ENCODE measurements at places on chromosomes 4 and X.

DNA sequence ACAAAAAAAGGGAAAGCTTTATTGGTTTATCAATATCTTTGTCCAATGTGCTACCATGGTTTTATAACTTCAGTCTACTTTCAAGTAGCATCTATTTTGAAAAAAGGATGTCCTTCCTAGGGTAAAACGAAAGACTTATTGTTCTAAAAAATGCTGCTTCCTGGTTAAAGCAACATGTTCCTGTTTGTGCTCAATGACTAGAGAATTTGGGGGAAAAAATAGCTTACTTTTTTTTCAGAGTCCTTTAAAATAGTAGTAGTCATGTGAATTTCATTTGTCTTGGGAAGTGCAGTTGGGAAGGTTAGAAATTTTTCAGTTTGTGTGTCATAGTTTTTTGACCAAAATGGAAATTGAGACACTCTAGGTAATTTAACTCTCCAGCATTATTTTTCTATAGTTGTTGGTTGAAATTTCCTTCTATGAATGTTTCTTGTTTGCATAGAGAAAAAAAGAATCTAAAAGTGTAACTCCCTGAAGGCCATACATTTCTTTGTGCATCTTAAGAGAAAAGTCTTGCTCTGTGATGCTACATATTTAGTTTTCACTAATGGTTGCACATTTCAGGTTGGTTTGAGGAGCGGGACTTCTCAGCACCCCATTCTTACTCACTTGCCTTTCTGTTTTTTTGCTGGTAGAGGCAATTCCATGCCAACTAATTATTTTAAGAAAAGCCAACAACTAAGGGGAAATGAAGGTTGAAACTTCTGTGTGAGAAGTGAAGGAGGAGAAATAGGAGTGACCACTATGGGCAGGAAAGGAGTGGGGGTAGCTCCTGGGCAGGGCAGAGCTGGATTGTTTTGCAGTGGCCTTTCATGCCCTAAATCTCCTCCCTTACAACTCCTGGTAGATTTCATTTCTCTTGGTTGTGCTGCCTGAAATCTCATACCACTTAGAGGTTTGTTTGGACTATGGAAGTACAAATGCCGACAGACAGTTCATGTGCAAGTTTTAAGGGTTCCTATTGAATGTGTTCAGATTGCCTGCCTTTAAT lies 76.4 kb downstream of the RAPGEF2 start:
- H3K27ac ChIP-seq: peak overlapping the region; percentile 38
- DNase-seq: peak; percentile 43
- H3K36me3 ChIP-seq: no peaks in the 10 kb centered on the region
- peaks cover 12% of the 10 kb centered on the region for H3K4me1 ChIP-seq
- H3K4me3 ChIP-seq: peak overlapping the region; percentile 38
- no peaks in the 10 kb centered on the region for H3K27me3 ChIP-seq

DNA sequence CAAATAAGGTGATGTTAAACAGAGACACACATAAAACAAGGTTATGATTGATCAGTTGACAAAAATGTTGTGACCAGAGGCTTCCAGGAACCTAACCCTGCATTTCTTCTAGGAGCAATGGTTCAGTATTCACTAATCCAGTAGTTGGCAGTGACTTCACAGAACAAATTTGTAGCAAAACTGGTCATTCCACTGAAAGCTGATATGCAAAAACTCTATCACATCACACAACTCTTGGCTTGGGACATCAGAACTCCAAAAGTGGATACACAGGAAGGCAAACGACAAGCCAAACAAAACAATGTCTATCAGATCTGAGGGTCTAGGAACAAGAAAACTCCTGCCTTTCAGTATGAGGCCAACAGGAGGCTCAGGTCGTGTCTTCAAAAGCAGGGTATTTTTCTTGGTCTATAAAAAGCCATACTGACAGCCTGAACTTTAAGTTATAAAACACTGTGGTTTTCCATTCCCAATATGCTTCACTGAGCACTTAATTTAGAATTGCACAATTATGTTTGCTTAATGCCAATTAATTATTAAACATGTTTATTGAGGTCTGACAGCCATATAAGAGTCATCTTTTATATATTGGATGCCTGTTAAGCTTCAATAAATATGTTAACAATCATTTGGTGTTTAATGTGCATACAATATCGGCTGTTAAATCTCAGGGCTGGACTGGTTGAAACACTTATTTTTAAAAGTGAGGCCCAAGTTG lies 45.6 kb downstream of the SOD3 start:
- no peak overlapping the region for H3K27ac ChIP-seq
- peaks cover 6% of the 10 kb centered on the region for H3K4me1 ChIP-seq
- no peaks in the 10 kb centered on the region for H3K36me3 ChIP-seq

GRCh38 chr4:28248269-28248668 lies 1387.6 kb downstream of the STIM2 start:
- H3K36me3 ChIP-seq: no peaks in the 10 kb centered on the region
- H3K27me3 ChIP-seq: no peaks in the 10 kb centered on the region
- H3K4me3 ChIP-seq: no peak overlapping the region
- no peaks in the 10 kb centered on the region for H3K4me1 ChIP-seq
- DNase-seq: no peak

DNA sequence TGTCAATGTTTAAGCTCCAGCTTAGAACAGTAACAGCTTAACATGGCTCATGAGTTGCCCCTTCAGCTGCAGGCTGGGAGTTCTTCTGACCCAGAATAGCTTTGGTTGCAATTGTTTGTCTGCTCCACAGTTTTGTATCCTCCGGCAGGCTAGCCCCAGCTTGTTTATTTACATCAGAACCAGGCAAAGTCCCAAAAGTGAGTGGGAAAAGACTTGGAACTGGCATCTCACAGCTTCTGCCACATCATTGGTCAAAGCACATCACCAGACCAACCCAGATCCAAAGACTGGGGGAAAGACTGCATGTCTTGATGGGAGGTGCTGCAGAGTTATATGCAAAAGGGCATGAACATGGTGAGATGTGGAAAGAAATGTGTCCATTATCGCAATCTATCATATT lies 231.2 kb upstream of the CPEB2 start:
- no peak overlapping the region for H3K27ac ChIP-seq
- no peak for DNase-seq
- H3K4me3 ChIP-seq: no peak overlapping the region
- no peaks in the 10 kb centered on the region for H3K4me1 ChIP-seq
- no peaks in the 10 kb centered on the region for H3K27me3 ChIP-seq
- no peaks in the 10 kb centered on the region for H3K36me3 ChIP-seq

DNA sequence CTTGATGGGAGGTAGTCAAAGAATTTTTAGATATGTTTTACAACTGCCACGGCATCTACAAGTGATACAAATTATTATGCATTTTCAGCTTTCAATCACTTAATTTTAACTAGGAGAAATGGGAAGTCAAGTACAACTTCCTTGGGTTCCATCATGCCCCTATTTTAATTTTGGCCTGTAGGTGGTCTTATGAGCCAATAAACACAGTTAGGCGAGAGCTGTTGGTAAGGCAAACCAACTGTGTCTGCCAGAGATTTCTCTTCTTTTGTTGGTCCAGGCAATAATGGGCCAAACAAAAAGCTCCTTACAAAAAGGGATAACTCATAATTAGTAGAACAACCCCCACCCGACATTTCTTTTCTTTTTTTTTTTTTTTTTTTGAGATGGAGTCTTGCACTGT lies 63.3 kb upstream of the ARX start:
- DNase-seq: no peak
- H3K36me3 ChIP-seq: no peaks in the 10 kb centered on the region
- H3K4me1 ChIP-seq: no peaks in the 10 kb centered on the region
- no peak overlapping the region for H3K27ac ChIP-seq
- H3K27me3 ChIP-seq: no peaks in the 10 kb centered on the region

Measured in kidney (tissue), 22 donors.